ENCODE measurements at places on chromosomes 7 and 10. TPM values are rescaled to one million over a fixed set of nuclear protein-coding genes. Genes with fewer than 3 reads are reported as not detected.

The CRCP gene
- 28.3 TPM for total RNA-seq

The PLPP4 gene
- not detected for total RNA-seq

The TMEM236 gene
- 2.2 TPM for total RNA-seq

The CYP26C1 gene
- 0.19 TPM for total RNA-seq

The CUZD1 gene
- total RNA-seq = 0.48 TPM

The MEST gene
- total RNA-seq = 19.8 TPM

The MBLAC1 gene
- 1.7 TPM for total RNA-seq

- no peak for DNase-seq
Measured at GRCh38 chr7:71604818-71605414, 473.0 kb downstream of the GALNT17 start.

DNA sequence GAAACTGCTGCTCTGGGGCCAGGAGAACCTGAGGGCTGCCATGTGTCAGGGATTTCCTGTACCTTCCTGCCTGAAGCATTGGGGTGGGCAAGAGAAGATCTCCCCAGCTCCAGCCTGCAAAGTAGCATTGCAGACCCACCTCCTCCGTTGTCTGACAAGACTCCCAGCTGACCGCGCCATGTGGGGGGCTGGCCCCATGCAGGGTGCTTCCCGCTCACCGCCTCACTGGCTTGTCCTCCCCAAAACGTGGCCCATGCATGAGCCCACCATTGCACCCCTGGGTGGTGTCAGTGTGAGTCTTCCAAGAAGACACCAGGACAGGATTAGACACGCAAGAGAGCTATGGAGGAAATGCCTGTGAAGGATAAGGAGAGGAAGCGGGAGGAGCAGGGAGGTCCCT is 68.3 kb downstream of the ABRAXAS2 start:
- peak; percentile 38 for DNase-seq

DNA sequence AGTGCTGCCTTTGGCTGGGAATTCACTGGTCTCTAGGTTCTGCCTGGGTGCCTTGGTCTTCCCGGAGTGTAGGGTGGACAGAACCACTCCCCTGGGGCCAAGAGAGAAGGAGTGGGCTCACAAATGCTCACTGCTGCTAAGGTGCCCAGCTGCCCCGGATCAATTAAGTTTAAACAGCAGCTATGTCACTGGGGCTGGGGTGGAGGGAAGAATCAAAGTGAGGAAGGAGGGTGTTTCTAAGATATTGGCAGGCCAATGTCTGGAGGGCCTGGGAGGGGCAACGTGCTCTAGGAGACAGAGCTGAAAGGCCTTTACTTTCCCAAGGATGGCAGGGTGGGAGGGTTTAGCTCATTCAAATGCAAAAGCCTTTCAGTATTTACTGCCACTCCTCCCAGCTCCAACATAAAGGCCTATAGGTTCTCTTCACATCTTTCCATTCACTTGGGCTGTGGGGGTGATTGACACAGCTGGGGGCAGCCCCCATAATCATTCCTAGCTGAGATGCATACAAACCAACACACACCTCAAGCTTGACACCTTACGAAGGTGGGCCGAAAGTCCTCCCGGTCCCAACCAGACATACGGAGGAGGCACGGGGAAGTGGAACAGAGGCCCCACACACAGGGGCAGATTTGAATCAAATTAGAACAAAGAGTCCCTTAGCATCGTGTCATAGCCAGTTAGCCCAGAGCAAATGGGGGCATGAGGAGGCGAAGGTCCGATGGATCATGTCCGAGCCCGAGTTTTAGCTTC is 108.0 kb upstream of the EFCAB10 start:
- DNase-seq = no peak

DNA sequence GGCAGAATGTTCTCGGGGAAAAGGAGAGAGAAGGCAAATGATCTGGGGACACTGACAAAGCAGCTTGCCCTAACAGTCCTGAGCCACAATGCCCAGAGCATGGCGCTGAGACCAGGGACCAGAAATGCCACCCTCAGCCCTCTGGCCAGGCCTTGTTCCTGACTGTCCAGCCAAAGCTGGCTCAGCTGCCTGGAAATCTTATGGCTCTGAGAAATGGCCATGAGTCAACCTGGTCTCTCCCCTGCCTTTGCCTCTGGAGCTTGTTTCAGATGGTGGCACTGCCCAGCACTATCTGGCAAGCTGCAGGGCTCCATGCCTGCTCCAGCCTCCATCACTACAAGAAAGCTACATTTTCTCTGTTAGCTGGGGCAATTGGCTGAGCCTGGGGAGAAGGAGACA is 90.5 kb upstream of the PLXNA4 start:
- DNase-seq = no peak

GRCh38 chr7:25536851-25537250 is 308.6 kb upstream of the NPVF start:
- no peak for DNase-seq

GRCh38 chr7:145219461-145219860 is 383.6 kb upstream of the TPK1 start:
- DNase-seq = no peak

DNA sequence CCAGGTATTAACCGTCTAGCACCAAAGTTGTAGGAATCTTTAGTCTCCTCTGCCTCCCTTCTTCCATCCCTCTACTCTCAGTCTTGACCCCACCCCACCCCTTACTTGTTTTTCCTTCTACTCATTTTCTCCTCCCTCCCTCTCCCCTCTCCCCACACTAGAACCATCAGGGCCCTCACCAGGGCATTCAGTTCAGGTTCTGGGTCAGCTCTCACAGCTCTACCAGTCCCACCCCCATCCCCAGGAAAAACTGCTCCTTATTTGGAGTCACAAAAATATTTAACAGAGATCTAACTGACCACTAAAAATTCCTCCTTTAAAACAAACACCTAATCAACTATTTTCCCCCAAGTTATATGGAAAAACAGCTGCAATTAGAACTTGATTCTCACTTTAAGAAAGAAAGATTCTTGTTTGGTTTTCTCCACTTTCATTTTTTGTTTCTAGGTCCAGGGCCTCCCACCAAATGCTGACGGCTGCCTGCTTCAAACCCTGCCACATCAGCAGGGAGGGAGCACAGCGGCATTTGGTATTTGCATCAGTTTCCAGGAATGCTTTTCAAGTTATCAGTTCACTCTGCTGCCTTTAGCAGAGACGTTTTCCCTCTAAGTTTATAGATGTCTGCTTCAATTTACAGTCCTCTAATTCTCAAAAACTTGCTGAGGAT is 2.8 kb upstream of the COL1A2 start:
- DNase-seq = peak; percentile 81

GRCh38 chr7:142108728-142109505 is 2.6 kb upstream of the MGAM2 start:
- DNase-seq = no peak

DNA sequence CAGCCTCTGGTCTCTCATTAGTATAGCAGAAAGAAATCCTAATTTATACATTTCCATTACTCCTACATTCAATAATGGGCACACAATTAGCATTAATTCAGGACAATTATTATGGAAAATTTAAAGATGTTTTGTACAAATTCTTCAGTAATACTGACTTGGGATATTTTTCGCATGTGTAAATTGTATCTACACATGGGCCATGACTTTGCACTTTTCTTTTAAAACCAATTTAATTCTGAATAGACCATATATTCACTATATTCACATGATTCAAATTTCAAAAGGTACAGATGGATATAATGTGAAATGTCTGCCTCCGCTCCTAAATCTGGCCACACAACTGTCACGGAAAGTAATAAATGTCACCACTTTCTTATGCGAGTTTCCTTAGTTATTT is 123.0 kb downstream of the TCERG1L start:
- DNase-seq = no peak

DNA sequence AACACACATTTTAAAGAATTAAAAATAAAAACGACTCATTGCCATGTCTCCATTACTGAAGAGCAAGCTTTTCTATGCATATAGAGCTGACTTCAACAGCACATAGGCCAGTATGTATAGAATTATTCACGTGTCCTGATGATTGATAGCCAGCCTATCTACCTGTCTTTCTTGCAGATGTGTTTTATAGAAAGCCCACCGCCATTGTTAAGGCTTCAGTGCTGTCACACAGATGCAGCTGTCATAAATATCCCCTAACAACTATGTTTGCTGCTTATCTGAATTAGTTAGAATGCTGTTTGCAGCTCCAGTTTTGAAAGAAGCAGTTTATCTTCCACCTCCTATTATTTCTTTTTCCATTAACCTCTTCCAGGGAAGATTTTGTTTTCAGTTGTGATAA is 235.9 kb downstream of the SLC25A13 start:
- no peak for DNase-seq

GRCh38 chr7:133836666-133837065 is 290.5 kb upstream of the LRGUK start:
- no peak for DNase-seq

DNA sequence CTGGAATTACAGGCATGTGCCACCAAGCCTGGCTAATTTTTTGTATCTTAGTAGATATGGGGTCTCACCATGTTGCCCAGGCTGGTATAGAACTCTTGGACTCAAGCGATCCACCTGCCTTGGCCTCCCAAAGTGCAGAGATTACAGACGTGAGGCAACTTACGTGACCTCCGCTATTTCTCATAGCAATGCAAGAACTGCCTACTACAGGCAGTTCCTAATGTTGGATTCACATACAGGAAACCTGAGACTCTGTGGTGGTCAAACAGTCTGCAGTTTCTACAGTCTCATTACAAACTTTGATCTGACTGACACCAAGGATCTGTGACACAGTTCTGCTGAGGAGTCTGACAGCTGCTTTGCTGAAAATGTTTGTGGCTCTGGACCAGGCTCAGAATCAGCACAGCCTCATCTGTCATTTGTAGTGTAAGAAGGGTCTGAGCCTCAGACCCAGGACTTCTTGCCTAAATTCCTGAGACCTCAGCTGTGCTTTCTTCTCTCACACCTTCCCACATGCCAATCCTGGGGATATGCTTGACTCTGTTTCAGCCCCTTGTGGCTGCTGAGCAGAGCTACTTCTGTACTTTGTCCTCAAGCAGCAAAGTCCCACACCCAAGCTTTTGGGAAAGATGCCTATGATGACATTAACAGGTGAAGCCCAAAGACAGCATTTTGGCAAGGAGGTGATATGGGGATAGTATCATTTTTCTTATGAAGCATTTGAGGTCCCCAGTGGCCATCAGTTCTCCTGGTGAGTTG is 48.0 kb upstream of the CYP2C9 start:
- DNase-seq = no peak

Data from posterior vena cava (tissue), 2 donors.